ENCODE measurements at places on chromosomes 7 and 10.

DNA sequence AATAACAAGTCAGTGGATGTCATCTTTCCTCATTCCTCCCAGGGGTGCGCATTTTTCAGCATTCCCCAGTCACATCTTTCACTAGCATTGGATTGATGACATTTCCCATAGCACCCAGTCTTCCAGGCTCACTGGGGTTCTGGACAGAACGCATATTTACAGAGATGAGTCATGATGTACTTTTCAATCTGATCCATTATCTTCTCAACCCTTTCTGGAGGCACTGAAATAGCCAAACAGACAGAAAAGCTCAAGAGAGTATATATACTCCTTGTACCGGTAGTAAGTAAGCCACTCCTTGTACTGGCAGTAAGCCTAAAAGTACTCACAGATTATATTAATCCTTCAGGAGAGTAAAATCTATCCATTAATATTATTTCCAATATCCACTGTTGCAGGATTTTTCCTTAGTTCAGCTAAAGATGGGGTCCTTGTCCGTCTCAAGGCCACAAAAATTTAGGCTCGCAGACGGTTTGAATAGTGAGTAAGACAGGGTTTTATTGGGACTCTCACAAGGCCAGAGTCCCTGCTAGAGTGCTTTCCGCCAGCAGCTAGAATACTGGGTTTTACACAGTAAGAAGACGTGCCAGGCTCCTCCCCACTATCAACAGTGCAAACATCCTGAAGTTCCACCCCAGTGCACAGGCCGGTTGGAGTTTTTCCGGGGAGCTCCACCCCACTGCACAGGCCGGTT, 60.8 kb downstream of the MDH2 start:
- no peak for DNase-seq

- DNase-seq, result no peak
These were observed 527.6 kb downstream of the PHTF2 start for GRCh38 chr7:78326189-78326588.

DNA sequence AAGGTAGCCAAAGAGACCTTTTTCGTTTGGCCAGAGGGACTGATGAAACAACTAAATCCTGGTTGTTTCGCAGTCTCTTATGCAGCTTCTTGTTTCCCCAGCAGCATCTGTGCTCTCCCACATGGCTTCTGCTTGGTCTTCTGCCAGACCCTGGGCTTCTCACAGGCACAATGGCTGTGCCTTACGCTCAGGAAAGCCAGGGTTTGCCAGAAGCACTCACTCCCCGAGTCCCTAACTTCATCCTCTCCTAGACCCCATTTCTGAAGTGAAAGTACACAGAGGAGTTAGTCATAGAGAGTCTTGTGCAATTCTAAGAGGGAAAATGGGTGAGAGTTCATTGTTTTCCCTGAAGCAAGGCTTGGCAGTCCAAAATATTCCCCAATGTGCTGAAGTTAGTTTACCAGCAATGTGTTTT, 121.7 kb downstream of the EVX1 start:
- DNase-seq, result no peak

DNA sequence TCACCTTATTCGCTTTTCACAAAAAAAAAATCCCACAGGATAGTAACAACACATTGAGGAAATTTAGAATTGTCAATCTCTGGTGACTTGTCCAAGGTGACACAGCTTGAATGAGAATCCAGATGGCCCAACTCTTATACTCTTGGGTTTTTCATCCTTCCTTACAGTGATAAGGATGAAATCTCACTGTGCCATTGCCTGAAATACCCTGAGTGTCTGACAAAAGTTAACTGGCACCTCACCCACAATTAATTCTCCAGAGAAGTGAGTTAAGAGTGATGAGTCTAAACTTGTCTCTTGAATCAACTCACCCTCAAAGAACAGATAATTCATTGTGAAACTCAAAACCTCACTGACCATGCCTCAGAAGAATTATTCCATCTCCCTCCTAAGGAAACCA, 18.9 kb downstream of the CHRM2 start:
- no peak for DNase-seq

- DNase-seq, result no peak
These were observed 41.1 kb downstream of the VIPR2 start for GRCh38 chr7:159103382-159104187.

DNA sequence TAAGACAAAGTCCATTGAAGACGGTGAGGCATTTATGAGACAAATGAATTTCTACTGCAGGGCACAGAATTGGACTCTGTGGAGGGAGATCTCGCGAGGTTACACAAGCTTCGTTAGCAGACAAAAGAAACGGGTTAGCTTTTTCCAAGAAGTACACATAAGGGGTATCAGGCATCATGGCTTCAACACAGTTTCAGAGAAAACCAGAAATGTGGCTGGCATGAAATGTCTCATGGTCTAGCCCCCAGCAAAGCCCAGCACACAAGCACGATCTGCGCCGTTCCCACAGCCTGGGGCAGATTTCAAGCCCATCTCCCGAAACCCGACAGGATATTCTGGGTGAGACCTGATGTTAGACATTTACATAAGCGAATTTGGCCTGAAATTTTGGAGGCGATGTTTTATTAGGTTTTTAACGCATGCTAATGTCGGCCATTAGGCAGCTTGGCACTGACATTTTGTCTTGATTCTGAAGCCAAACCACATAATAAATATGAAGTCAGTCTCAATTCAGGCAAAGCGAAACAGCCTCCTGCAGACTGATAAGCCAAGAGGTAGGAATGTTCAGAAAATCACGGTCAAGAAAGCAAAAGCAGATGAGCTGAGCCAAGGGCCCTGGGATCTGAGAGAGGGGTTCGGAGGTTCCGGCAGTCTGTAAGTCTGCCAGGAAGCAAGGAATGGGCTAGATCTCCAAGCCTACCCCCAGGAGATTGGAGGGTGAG, 240.5 kb downstream of the PRPF18 start:
- DNase-seq, result no peak

DNA sequence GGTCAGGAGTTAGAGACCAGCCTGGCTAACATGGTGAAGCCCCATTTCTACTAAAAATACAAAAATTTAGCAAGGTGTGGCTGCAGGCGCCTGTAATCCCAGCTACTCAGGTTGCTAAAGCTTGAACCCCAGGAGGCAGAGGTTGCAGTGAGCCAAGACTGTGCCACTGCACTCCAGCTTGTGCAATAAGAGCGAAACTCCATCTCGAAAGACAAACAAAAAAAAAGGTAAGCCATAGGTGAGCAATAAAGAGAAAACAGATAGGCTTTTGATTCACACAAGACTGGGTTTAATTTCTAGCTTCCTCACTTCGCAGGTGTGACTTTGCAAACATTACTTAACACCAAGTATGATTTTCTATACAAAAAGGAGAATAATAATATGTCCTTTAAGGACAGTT, 72.3 kb upstream of the ACBD5 start:
- DNase-seq, result no peak

DNA sequence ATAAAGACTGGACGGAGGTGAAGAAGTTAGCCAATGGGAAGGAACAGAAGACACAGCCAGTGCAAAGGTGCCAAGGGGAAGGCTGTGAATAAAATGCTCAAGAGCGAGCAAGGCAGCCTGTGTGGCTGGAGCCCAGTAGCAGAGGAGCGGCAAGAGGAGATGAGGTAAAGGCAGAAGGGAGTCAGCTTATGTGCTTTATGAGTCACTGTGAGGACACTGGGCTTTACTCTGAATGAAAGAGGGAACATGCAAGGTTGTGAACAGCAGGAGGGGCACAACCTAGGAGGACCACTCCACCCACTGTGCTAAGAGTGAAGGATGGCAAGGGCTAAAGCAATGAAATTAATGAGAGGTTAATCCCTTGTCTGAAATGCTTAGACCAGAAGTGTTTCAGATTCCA, 129.0 kb upstream of the ODAD2 start:
- DNase-seq, result no peak

DNA sequence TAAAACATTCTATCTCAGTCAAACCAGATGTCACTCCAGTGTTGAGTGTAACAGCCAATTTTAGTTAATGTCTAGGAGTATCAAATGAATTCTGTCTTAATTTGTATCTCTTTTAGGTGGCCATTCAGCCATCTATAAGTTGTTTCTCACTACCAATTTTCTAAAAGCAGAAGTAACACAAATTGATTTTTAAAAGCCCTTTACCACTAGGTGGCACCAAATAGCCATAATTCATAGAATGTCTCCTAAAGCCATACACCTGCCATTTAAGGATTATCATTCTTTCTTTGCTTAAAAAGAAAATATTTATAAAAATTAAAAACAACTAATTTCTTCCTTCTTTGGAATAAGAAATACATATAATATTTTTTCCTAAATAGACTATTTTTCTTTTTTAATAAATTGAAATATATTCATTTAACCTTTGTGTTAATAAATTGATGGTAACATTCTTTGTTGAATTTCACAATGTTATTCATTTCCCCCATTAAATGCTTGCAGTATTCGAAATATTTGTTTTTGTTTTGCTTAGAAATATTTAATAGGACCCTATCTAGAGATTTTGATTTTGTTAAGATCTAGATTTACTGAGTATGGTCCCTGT, 107.8 kb upstream of the PPP1R3A start:
- peak; percentile 26 for DNase-seq

GRCh38 chr7:26856176-26856985, 8.0 kb downstream of the SKAP2 start:
- DNase-seq, result no peak

DNA sequence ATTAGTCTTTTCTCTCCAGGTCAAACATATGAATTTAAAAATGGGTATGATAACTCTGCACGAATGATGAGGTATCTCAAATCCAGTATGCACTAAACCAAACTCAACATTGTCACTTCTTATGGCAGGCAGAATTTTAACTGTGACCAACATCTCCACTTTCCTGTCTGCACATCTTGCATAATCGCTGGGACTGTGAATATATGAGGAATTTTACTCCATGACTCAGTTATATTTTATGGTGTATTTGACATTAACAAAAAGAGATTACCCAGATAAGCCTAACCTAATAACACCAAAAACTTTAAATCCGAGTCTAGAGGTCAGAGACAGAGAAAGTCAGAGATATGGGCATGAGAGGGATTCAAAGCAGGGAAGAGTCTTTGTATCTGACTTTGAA, 454.5 kb upstream of the SEMA3D start:
- DNase-seq, result no peak

DNA sequence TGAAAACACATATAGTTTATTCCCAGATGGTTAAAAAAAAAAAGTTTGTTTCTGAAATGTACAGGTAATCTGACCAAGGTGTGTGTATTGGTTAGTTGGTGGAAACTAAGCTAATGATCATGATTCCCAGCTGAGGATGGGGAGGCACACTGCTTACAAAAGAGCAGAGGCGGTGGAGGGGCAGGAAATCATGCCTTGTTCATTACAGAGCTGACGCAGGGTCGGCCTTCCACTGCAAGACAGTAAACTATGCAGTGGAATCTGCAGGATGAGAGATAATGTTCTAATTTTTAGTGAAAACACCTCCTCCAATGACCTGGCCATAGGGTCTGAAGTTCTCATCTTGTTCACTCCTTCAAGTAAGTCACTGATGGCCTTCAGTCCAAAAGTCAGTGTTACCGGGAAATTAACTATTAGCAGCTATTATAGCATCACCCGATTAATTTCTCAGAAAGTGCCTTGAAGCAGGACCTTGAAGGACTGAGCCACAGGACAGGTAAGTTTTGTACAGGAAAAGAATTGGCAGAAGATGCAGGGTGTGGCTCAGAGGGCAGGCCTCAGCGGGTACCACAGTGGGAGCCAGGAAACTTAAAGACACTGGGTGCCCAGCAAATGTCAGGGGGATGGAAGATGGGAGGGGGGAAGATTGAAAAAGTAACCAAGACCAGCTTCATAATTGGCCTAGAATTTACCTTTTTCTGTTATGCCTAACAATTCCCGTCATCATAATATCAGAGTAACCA, 36.0 kb downstream of the MYOF start:
- no peak for DNase-seq

DNA sequence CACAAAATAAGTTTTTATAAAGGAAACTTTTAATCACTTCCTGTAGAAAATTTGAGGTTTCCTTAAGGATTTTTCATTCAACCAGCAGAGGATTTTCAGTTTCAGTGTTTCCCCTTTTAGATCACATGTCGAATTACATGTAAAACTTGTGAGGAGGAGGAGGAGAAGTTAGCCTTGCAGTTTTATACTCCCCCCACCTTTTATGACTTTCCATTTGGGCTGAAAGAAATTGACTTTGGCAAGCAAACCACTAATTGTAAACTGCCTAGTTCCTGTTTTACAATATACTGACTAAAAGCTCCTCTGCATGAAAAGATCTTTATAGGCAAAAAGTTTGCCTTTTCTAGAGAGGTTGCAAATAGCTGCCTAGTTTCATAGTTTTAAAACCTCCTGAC, 3.0 kb downstream of the BAMBI start:
- DNase-seq, result no peak

GRCh38 chr7:2810682-2811415, 33.3 kb downstream of the GNA12 start:
- no peak for DNase-seq

GRCh38 chr7:24706211-24707170, 50.8 kb downstream of the GSDME start:
- DNase-seq, result no peak

DNA sequence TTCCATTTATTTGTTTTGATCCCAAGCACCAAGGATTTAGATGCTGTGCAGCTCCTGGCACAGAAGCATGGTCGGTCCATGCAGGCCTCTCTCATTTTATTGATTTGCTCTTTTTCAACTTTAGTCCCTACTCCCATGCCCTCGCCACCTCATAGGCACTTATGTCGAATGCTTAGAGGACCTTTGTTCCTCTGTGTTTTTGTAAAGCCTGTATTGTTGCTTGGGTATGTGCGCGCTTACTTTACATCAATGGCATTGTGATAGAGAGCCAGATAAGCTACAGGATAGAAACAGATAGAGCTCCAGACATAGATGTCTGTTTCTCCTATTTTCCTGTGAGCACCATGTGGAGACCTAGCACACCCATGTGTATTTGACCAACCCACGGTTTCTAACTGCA, 225.0 kb downstream of the PAXIP1 start:
- no peak for DNase-seq

GRCh38 chr7:79876848-79877252, 257.8 kb upstream of the GNAI1 start:
- DNase-seq, result peak; percentile 35

GRCh38 chr10:122420624-122421007, 33.8 kb upstream of the ARMS2 start:
- DNase-seq, result no peak

Data from amniotic stem cell (primary cell).